NCI-H1436 treated with DMSO at 0.1 percent for 48 hours (cell line): ENCODE measurements at places on chromosomes 13 and 19.

- no peak for DNase-seq
Measured at GRCh38 chr19:12880551-12881171, 588 bp downstream of the DNASE2 start.

DNA sequence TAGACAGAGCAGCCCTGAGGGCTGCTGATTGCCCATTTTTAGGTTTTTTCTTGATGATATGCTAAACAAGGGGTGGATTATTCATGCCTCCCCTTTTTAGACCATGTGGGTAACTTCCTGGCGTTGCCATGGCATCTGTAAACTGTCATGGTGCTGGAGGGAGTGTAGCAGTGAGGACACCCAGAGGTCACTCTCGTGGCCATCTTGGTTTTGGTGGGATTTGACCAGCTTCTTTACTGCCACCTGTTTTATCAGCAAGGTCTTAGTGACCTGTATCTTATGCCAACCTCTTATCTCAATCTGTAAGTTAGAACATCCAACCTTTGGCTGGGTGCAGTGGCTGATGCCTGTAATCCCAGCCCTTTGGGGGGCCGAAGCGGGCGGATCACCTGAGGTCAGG, 148.0 kb downstream of the PTPRS start:
- no peak for DNase-seq

DNA sequence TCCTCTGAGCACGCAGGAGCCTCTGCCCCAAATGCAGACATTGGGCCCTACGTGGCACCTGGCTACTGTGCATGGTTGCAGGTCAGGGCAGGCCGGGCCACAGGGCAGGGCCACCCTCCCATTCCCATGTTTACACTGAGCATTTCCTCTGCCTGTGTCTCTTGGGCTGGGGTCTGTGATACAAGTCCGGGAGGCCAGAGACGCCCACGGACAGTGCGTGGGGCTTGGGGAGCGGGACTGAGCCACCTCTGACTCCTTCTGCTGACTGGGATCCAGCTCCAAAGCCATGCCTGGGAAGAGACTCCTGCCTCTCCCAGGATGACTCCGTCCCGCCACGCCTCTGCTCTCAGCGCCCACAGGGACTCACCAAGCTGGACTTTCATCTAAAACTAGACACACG, 18.8 kb downstream of the GAS6 start:
- DNase-seq: no peak

GRCh38 chr13:27347211-27347772, 76.7 kb downstream of the RASL11A start:
- no peak for DNase-seq

DNA sequence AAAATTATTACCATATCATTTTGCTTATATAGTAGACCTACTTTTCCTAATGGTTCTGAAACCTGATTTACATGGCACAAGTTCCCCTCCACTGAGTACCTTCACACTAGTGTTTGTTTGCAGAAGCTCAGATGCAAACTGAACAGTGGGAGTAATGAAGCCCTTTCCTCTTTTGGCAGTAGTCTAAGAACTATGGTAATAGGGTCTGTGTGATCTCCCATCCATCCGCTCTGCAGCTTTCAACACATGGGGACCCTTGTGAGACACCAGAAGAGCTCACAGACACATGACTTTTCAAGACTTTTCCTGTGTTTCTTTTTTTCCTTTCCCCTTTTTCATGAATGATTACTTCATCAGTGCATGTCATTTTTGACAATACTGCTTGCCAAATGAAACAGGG, 336.0 kb downstream of the ATP8A2 start:
- DNase-seq: no peak

DNA sequence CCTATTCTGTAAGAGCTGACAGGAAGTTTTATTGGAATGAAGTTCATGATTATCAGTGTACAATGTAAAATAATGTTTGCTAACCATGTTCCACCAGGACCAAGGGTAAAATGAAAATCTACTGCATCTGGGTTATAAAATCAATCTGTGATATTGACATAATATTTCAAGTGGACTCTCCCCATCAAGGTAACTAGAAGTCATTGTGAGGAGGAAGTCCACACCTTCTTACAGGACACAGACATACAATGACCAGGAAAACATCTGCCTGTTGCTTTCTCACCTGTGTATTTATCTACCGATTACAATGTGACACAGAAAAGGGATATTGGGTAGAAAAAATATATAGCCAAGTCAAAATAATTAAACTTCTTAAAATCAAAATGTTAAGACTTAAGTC, 140.7 kb upstream of the RFC3 start:
- no peak for DNase-seq

- no peak for DNase-seq
Measured at GRCh38 chr13:26656919-26657318, 99.4 kb downstream of the WASF3 start.

- DNase-seq: no peak
Measured at GRCh38 chr19:4707322-4707721, 16.3 kb downstream of the DPP9 start.

GRCh38 chr13:113967729-113968462, 6.0 kb downstream of the C13orf46 start:
- no peak for DNase-seq

GRCh38 chr19:17943274-17944221, 10.7 kb downstream of the CCDC124 start:
- no peak for DNase-seq

- DNase-seq: no peak
Measured at GRCh38 chr19:4338441-4339355, at the start of gene STAP2. Gene STAP2 (minus strand): TSS chr19:4338827. CDS start chr19:4338753, 74 bp downstream.

DNA sequence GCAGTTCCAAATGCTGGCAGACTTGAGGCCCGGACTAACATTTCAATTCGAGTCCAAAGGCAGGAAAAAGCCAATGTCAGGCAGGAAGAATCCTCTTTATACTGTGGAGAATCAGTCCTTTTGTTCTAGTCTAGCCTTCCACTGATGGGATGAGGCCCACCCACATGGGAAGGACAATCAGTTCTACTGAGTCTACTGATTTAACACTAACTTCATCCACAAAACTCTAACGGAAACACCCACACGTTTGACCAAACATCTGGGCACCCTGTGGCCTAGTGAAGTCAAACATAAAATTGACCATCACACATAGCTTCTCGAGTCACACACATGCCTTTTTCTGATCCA, 100.3 kb downstream of the UBL3 start:
- no peak for DNase-seq

DNA sequence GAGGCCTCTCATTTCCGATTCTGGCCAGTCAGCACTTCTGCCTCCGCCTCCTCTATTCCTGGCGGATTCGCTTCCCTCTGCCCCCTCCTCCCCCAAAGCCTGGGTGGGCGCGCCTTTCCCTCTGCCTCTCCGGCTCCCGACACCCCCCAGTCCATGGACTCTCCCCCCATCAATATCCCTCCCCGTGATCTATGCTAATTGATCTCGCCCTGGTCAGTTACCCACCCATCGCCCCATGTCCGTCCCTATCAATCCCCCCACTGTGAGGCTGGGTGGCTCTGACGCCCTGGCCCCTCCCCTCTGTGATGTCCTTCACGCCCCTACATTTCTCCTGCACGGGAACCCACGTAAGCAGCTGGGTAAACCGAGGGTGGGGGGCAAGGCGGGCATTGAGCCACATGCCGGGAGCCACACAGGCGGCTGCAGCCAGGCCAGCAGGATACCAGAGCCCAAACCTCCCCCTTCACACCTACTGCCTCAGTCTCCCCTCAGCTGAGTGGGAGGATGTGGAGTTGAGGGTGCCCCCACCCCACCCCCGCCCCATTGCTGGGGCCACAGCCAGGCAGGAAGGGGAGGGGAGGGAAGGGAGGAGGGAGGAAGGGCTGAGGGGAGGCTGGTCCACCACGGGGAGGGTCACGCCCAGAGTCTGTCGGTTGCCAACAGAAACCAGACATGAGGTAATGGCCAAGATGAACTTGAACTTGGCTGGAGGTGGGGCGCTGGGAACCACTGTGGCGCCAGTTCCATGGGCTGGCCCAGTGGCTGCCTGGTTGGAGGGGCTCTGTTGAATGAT, 21.0 kb downstream of the SMIM24 start:
- no peak for DNase-seq

DNA sequence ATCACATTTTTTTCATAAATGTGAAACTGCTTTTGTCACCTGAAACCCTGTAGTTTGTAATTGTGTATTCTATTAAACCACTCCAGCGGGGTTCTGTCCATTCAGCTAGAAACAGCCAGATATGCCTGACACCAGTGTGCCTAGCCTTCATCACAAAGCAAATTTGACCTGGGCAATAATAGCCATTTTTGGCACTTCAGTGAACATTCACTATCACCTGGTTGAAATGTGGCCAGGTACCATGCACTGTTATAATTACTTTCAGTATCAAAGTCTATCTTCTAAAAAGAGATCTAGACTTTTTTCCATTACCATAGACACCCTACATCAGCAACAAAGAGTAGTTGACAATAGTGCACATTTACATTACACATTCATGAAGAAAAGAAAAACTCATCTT, 64.5 kb downstream of the ZNF257 start:
- DNase-seq: no peak

- DNase-seq: no peak
Measured at GRCh38 chr19:17090583-17090982, 15.0 kb downstream of the MYO9B start.

- no peak for DNase-seq
Measured at GRCh38 chr19:48497728-48498594, 13.7 kb downstream of the LMTK3 start.

GRCh38 chr13:93867481-93867880, 612.0 kb downstream of the DCT start:
- no peak for DNase-seq

DNA sequence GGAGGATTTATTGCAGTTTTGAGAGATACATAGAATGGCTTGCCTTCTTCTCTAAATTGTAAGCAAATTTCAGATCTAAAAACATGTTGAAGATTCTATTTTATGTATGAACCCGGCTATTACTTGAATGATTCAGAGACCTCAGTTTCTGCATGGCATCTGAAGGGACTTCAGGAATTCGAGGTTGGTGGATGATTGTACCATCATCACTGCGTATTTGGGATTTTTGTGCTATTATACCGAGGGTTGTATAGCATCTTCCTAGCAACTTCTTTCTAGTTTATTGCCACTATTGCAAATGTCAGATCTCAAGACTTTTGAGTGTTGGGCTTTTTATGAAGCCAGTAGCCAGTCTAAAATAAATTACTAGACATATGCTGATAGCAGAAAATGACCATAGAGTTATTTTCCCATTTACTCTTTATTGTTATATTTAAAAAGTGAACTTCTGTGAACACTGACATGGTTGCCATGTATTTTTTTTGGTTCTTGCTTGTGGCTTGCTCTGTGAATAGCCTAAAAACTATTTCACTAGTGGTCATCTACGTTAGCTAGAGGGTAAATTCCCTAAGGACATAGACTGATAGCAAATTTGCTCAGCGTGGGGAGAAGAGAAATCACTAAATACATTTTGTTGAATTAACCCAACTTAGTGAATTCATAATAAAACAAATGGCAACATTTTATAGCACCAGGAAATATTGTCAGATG, 70.6 kb upstream of the KLF12 start:
- DNase-seq: no peak

GRCh38 chr13:97914540-97914939, 38.9 kb upstream of the IPO5 start:
- DNase-seq: no peak

- DNase-seq: no peak
Measured at GRCh38 chr13:106533101-106533942, 2.1 kb downstream of the EFNB2 start.

DNA sequence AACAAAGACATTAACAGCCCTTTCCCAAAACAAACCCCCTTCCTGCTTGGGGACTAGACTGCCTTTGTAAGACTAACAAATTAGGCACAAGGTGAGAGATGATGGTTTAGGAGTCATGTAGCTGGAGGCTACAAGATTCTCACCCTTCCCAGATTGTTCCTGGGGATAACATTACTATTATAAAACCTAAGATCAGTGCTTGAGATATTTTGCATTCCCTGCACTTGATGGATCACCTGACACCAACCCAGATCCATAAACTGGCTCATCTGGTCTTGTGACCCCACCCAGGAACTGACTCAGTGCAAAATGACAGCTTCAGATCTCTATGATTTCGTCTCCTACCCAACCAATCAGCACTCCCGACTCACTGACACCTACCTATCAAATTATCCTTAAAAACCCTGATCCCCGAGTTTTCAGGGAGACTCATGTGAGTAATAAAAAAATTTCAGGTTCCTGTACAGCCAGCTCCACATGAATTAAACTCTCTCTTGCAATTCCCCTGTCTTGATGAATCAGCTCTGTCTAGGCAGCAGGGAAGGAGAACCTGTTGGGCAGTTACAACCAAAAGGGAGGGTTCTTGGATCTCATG, 2.4 kb upstream of the ZNF616 start:
- no peak for DNase-seq

DNA sequence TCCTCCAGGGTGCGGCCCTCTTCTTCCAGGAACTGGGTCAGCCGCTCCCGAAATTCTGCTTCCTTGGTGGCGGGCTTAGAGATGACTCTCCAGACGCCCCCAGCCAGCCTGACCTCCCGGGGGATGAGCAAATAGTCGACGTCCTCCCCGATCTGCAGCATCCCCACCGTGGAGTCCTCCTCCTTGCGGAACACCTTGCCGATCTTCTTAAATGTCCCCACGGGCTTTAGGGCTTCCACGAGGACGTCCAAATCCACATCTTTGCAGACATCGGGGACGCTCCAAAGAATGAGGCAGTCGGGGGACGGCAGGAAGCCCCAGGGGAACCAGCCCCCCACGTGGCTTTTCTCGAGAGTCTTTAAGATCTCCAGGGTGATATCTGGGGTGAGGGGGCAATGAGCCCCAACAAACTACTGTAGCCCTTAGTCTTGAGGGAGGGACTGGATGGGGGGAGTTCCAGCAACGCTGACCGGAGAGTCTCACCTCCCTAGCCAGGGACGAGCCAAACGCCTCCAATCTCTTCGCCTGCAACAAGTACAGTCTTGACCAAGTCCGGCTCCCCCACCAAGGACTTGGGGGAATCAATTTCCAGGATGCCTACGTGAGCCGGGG, 608 bp downstream of the CCDC8 start:
- DNase-seq: no peak

- no peak for DNase-seq
Measured at GRCh38 chr13:39565036-39565949, 37.7 kb downstream of the LHFPL6 start.

DNA sequence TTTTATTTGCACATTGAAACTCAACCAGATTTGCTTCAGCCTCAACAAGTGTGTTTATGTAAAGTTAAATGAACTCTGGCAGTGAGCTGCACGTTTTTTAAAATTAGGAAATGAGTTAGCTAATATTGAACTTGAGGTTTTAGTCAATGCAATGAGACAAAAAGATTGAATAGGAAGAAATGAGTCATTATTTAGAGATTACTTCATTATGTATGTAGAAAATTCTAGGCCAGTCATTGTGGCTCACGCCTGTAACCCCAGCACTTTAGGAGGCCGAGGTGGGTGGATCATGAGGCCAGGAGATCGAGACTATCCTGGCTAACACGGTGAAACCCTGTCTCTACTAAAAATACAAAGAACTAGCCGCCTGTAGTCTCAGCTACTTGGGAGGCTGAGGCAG, 22.8 kb upstream of the CD70 start:
- DNase-seq: no peak

GRCh38 chr13:38713046-38713445, 26.2 kb downstream of the FREM2 start:
- no peak for DNase-seq

GRCh38 chr19:38223617-38224013, 407 bp downstream of the DPF1 start:
- no peak for DNase-seq
